ENCODE measurements at places on chromosomes 7 and 10.

GRCh38 chr7:97270280-97270679, 152.8 kb downstream of the SDHAF3 start:
- no peak for DNase-seq

DNA sequence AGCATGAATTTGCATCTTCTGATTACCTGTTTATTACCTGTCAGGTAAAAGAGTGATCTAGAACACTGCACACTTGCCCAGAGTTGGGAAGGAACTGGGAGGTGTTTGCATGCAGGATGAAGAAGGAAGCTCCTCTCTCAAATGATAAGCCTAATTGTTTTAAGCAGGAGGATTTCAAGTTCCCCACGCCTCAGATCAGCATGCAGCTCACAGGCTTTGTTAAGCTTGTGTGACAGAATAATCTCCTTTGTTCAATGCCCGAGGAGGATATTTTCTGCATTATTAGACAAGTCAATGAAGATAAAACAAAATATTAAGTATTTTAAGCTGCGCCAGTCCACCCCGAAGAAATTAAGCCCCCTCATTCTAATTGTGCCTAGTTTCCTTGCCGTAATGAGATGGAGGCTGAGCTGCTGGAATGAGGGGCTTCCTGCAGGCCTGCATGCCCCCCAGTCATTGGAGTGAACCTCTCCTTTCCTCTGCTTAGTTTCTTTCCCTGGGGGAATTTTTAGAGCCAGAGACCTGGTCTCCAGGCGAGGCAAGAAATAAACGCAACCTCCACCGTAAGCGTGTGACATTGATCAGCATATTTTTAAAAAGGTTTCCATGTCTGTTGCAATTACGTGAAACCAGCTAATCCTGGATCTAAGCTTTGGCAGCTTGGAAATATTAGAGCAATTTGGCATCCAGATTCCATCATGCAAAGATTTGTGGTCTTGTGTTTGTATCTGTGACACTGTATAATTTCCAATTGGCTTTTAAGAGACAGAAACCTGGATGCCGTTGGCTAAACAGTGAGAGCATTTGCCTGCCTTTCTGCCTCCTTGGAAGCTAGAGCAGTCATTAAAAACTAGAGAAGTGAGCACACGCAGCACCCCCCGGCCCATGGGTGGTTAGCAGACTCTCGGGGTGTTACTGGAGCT, 376.0 kb downstream of the GALNT17 start:
- DNase-seq = no peak

DNA sequence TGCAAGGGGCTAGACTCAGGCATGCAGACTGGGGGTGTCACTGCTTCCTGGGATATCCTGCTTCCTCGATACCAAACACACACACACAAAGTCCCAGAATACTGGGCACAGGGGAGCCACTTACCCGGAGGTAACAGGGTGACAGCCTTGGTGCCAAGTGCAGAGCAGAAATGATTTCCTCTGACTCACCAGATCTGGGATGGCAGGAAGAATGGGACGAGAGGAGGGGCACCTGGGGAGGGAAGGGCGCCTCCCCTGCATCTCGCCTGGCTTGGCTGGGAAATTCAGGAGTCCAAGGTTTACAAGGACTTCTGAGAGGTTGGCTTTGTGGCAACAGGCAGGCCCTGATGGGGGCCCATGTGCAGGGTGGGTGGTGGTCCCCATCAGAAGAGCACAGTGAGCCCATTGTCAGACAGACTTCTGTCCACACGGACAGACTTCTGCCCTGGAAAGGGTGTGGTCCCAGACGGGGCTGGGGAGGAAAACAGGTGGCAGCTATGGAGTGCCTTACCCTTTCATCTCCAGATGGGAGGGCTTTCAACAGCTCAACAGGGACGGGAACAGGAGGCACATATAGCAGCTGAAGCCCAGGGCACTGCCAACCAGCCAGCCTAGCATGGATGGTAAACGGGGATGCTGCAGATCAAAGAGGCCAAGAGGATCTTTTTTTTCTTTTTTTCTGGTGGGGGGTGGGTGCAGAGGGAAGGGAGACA, 9.7 kb upstream of the CCL24 start:
- no peak for DNase-seq

GRCh38 chr7:100546129-100546925, 7.3 kb downstream of the AGFG2 start:
- DNase-seq = peak; percentile 73

DNA sequence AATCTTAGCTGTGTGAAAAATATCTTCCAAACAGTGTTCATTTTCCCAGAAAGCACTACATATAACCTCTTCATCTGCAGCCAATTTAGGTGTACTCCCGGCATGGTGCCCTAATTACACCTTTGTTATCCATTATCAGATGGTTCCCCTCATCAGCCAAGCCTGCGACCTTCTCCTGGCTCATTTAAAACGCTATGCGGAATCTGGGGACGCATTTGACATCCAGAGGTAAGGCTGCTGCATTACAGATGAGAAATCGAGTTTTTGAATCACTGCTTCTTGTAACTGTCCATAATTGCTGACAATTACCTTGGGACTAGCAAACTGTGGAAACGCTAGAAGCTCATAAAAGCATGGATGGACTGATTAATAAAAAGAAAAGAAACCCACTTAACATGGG, 109.5 kb downstream of the PARP12 start:
- DNase-seq = no peak

- DNase-seq = peak; percentile 64
Observed at GRCh38 chr7:128697302-128697905, 25.3 kb downstream of the GARIN1A start.

DNA sequence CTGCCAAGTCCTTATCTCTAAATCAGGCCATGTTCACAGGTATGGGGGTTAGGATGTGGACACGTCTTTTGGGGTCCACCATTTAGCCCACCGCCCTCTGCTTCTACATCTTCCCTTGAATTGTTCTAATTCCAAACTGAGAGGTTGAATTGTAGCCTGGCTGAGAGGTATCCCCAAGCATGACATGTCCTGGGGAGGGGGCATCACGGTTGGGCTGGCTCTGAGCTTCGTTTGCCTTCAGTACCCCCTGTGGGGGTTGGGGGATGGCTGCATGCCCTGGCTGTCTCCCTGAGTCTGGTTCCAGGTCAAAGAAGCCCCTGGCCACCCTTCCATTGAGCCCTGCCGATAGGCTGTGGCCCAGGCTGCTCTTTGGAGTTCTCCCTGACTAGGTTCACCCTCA, 204.6 kb downstream of the GLRX3 start:
- no peak for DNase-seq

DNA sequence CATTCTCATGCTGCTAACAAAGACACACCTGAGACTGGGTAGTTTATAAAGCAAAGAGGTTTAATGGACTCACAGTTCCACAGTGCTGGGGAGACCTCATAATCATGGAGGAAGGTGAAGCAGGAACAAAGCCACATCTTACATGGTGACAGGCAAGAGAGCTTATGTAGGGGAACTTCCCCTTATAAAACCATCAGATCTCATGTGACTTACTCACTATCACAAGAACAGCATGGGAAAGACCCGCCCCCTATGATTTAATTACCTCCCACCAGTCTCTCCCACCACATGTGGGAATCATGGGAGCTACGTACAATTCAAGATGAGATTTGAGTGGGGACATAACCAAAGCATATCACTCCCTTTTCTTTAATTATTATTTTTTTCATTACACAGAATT, 16.6 kb downstream of the COL28A1 start:
- no peak for DNase-seq

GRCh38 chr7:77473229-77474005, 57.3 kb upstream of the GSAP start:
- no peak for DNase-seq

DNA sequence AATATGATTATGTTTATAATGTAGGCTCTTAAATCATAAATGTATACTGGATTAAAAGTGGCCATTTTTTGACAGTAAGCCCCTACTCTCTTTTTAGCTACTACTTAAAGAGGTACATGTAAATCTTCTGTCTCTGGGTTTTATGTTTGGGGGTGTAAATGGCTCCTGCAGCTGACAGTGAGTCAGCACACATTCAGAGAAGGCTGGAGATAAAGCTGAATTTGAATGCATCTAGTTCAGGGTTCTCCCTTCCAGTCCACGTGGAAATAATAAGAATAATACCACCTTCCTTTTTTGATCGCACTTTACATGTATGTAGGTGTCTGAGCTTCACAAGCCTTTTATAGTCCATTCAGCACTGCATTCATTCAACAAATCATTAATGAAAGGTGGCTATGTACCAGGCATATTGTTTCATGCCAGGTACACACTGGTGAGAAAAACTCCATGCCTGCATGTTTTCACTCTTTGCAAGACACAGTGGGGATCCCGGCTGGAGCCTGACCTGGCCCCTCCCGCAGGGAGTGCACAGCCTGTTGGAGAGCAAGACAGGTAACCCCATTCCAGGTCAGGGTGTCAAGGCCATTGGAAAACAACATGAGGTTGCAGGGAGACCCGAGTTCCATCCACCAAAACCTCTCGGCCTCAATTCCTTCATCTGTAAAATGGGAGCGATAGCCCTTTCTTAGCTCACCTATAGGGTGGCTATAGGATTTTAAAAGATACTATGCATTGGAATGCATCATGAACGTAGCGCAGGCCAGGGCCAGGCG, 107.5 kb upstream of the ANLN start:
- no peak for DNase-seq

GRCh38 chr10:116972131-116972530, 32.9 kb downstream of the SHTN1 start:
- no peak for DNase-seq

- no peak for DNase-seq
Observed at GRCh38 chr10:43135064-43135463, 3.2 kb upstream of the CSGALNACT2 start.

- DNase-seq = no peak
Observed at GRCh38 chr10:90983914-90984549, 63.1 kb upstream of the ANKRD1 start.

DNA sequence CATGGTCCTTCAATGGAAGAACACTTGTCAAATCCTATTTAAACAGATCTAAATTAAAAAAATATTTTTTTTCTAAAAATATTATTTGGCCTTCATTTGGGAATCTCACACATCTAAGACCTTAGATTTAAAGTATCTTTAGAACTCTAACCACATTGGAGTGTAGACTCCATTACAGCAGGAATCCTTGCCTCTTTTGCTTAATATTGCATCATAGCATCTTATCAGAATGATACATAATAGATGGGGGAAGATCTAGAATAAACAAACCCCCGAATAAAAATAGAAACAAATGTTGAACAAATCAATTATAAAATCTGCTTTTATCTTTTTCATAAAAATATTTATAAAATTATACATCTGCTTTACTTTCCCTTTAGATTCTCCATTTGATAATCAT, 27.6 kb upstream of the EPC1 start:
- no peak for DNase-seq

DNA sequence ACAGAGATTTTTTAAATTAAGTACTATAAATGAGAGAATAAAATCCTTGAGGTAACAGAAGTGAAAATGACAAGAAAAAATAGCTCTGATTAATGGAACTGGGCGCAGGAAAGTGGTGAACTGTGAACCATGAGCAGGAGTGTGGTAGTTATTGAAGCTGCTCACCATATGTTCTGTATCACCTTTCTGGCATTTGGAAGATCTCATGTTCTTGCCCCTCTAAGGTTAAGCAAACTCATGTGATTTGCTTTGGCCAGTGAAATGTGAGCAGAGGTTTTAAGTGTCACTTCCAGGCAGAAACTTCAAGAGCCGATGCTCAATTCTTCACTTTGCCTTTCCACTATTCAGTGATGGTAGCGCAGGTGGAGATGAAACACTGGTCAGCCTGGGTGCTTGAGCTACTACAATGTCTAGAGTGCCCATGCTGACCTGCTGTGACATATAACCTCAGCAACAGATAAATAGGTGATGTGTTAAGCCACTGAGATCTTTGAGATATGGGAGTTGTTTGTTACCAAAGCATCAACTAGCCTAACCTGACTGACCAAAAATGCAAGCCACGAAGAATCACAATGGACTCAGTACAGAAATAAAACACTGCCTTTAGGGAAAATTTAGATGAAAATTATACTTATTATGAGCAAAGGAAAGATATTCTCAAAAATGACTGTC, 18.4 kb downstream of the MTPAP start:
- no peak for DNase-seq
